ENCODE measurements at places on chromosomes 3 and 15.

GRCh38 chr3:76789237-76789636 is 250.7 kb upstream of the ROBO2 start:
- no peak for DNase-seq

GRCh38 chr15:62306851-62307504 is 141.9 kb upstream of the C2CD4B start:
- peak; percentile 73 for DNase-seq

- no peak for DNase-seq
Measured at GRCh38 chr15:40978141-40978540, 24.9 kb downstream of the CHAC1 start.

DNA sequence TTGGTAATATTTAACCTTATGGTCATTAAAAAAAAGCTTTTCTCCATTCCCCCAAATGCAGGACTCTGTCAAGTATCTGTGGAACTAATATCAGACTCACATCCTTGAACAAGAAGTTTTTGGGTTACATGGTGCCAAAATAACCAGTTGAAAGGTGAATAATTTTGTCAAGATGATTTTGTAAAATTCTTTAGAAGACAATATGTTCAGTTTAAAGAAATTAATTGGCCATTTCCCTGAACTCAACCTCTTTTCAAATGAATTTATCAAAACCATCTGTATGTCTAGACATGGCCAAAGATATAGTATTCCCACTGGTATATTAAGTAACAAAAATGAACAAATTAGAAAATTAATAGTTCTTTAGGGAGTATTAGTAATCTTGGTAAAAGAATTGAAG is 280.5 kb downstream of the MBNL1 start:
- no peak for DNase-seq

DNA sequence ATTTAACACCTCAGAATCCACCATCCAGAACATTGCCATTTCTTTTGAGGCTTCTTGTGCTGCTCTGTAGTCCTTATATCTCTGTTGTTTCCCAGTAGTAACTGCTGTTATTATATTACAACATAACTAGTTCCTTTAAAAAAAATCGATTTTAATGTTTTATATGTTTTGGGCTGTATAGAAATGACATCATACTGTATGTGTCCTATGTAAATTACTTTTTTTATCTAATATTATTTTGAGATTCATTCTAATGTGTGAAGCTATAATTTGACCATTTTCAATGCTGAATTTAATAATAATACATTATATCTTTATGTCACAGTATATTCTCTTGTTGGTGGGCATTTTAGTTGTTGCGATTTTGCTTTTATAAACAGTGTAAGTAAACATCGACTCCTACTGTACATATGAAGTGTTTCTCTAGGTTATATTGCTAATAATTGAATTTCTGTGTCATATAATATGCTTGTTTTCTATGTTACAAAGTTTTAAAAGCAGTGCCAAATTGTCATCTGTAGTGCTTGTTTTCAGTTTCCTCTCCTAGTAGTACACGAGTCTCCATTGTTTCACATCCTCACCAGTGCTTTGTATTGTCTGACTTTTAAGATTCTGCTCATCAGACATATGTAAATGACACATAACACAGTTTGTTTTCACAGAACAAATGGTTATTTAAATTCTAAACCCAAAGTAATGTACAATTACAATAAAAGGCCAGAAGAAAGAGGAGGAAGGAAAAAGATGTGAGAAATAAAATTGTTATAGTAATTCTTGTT is 172.0 kb upstream of the LRRFIP2 start:
- no peak for DNase-seq

DNA sequence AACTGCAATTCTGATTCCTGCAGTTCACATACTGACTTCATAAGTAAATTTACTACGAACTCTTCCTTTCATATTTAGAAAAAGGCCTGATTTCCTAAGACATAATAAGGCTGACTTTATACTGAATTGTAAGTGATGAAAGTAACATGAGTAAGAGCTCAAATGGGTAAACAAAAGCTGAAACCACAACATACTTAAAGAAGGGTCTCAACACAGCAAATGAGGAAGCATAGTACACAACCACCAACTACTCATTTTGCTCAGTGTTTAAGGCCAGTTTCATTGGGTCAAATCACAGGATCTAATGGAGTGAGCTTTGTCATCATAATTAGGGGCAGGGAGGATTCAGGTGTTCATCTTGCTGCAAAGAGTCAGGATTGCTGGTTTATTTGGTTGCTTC is 81.4 kb downstream of the SETD2 start:
- no peak for DNase-seq

DNA sequence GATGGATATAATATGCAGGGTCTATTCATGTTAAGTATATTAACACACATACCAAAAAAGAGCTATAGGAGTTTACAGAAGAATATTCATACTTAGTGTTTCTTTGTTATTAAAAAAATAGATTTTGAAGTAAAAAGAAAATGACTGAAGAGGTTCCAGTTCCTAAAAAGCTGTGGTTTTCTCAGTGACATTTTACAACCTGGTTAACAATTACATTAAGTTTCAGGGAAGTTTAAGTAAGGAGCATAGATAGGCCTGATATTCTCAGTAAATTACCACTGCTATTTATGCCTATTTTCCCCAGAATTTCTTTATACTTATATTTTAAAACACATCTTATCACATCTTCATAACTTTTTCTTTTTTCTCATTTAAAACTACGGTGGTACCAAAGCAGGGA is 43.6 kb upstream of the SPTSSB start:
- no peak for DNase-seq

- DNase-seq, result peak; percentile 15
Measured at GRCh38 chr3:63937661-63938651, 25.8 kb upstream of the SCAANT1 start.

GRCh38 chr3:149449799-149450198 is 24.7 kb upstream of the TM4SF4 start:
- no peak for DNase-seq

DNA sequence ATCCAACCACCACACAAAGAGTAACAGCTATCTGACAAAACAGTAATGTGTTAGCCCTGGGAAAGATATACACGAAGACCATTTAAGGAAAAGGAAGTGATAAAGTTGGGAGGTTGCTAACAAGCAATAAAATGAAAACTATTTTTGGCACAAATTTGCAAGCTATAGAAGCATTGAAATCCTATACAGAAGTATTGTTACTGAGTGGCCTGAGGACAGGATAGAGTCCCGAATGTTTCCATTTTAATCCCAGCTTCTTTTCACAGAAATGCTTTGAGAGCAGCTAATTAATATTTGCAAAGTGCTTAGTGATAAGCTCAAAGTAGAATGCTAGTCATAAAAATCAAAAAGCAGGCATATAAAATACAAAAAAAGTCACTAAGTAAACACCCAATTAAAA is 51.5 kb downstream of the RAD18 start:
- no peak for DNase-seq

- no peak for DNase-seq
Measured at GRCh38 chr3:127137113-127137512, 55.8 kb upstream of the PRR23E start.

DNA sequence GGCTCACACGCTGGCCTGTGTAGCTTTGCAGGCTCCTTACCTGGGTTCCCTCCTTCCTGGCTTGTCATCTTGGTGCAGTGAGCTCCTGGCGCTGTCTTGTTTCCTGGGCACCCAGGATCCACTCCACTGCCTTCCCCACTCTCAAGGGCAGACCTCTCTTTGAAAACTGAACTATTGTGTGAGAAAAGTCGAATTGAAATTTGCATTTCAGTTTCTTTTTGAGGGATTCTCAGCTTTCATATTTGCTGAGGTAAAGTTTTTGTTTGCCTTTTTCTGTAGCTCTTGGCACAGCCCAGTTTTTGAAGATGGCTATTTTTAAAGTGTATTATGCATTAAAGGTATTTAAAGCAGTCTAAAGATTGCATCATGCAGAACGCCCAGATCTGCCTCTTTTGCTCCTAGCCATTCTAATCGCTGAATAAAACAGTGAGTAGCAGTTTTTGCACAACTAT is 70.1 kb downstream of the CCK start:
- no peak for DNase-seq

- DNase-seq, result no peak
Measured at GRCh38 chr3:9147215-9147895, 102.1 kb downstream of the SRGAP3 start.

DNA sequence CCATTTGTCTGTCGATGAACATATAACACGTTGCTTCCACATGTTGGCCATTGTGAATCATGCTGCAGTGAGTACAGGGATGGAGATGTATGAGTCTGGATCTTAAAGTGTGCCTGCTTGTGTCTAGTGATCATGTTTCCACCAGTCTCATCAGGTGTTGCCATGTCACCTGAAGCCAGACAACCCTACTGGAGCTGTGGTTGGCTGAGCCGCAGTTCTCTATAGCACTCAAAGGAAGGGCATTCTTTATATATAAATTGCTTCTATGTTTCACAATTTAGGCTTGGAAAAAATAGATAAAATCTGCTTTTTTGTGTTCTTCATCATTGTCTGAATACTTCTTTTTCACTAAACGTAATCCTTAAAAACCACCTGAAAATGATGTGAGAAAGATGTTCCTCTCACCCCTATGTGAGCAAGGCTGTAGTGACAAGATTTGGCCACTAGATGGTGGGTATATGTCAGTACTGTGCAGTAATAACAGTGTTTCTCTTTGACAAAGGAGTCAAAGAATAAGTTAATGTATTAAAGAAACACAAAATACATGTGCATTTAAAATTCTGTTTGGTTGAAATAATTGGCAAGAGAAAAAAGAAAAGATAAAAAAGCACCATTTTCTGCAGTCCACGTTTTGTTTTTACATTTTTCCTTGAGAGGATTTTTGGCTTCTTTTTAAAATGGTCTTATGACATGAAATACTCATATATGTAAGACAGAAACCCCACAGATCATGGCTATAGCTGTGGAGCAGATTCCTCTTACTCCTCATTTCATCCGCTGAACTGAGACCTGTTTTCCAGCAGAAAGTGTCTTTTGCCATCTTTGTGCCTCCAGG is 394.5 kb upstream of the DPPA4 start:
- DNase-seq, result peak; percentile 27

- peak; percentile 6 for DNase-seq
Measured at GRCh38 chr15:92391640-92392039, 2.0 kb upstream of the ST8SIA2 start.

DNA sequence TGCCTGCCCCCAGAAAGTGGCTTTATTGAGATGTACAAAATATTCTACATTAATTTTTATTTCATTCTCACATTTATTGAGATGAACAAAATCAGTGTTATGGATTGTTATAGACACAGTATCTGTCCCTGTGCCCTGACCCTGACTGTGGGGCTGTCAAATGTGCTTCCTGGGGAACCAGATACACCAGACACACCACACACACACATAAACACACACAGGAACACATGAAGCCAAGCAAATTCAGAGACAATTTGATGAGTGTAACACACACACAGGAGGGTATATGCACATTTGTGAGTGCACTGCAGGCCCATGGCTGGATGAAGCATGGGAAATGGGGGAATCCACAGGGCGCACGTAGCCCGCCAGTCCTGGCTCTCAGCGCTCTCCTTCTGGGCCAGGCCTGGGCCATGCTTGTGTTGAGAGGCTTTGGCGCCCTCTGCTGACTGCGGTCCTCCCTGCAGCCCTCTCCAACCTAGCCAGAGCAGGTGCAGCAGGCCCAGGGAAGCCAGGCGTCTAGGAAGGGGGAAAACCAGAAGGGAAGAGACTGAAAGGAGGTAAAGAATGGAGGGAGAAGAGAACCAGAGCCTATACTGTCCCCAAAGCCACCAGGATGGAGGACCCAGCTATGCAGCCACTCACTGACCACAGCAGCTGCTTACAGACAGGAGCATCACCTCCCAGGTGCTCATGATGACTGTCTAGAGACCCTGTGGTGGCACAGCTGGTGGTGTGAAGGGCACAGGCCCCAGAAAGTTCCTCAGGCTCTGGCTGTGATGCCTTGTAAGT is 18.0 kb upstream of the LOXL1 start:
- DNase-seq, result peak; percentile 42

DNA sequence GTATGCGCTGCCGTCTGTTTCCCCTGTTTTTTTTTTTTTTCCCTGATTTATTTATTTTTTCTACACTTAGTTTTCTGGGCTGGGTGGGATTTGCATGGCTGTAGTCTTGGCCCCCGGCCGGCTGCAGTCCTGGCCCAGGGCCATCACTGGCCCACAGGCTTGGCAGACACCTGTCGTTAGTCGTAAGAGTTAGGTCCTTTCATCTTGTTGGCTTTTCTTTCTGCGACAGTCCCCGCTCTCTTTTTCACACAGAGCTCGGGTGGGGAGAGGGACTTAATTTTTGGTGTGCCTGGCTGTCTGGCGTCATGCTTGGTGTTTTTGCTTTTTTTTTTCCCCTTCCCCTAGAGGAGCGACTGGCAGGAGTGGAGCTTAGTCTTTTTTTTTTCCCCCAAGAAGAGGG is 183.4 kb downstream of the KLF13 start:
- DNase-seq, result no peak

DNA sequence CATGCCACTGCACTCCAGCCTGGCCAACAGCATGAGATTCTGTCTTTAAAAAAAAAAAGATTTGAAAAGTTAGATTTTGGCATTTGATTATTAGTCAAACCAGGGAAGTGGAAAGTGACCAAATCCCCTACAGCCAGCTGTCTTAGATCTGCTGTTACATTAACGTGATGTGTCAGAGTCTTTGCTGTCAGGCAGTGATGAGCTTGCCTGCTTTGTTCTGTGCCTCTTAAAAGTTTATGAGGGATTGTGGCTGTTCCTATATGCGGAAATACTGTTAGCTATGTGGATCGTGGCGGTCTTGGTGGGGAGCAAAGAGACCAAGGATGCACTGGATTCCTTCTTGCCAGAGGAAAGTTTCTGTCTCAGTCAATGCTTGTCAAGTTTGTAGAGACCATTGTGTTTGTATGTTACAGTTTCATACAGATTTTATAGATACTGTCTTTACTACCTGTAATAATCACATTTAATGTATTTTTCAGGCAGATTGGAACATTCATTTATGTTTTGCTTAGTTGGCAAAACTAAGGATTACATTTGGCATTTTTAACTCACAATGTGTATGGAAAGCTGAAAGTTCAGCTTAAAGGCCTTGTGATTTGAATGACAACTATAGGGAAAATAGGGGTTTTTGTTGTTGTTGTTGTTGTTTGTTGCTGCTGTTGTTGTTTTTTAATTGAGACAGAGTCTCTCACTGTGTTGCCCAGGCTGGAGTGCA is 137.4 kb downstream of the VPS8 start:
- no peak for DNase-seq

GRCh38 chr3:123271466-123272159 is 69.9 kb downstream of the SEC22A start:
- no peak for DNase-seq
